ENCODE measurements at places on chromosomes 13 and 19.

DNA sequence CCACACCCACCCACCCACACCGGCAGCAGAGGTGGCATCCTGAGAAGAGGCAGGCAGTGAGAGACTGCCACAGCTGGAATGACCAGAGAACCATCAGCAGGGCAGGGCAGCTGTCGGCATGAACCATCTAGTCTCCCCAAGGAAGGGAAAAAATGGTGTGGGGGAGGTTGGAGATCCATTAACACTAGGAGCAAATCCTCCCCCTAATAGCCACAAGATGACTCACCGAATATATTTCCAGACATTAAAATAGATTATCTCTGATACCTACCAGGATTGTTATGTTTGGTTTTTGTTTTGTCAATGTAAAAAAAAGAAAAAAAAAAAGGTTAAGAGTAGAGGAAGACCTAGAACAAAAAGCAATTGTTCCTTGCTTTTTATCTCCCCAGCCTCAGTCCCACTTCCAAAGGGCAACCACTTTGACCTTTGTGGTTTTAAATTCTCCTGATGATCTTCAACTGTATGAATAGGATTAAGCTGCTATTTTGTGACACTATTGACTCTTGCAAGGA is 34.2 kb downstream of the THSD1 start:
- no peak for DNase-seq

DNA sequence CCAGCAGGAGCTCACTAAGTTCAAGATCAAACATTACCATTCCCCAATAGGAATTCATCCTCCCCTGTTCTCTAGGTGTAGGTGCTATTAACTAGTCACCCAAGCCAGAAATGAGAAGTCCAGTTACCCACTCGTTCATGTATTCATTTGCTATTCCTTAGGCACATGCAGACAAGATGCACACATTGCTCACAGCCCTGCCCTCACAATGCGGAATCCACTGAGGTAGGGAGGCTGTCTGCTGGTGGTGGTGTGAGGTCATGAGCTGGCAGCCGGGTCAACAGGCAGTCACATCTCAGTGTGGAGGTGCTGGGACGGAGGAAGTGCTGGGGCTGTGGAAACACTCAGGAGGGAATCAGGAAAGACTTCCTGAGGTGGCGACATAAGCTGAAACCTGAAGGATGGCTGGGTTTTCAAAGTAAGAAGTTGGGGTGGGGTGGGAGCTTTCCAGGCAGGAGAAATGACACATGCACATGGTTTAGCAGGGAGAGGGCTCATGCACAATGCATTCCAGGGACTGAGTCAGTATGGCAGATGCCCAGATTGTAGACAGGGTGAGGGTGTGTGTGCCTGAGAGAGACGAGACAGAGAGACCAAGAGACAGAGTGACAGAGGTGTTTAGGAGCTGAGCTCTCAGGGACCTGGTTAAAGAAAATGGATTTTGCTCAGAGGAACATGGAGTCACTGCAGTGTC is 117.6 kb downstream of the USP12 start:
- DNase-seq: no peak

DNA sequence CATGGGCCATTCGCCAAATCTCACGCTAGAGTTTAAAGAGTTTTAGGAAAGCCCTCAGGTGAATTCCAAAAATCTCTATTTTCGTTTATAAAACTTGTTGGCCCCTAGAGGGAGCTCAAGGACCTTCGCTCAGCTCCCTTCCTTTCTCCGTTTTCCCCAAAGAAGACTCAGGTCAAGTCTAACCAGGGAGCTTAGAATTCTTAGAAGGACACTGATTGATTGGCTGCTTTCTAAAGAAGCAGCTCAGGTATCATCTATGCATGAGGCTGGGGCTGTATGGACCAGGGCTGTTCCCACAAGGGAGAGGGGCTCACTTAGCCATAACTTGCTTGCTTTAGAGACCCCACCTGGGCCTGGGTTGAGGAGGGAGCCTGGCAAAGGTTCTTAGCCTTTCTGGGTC is 20.5 kb downstream of the DZIP1 start:
- no peak for DNase-seq

DNA sequence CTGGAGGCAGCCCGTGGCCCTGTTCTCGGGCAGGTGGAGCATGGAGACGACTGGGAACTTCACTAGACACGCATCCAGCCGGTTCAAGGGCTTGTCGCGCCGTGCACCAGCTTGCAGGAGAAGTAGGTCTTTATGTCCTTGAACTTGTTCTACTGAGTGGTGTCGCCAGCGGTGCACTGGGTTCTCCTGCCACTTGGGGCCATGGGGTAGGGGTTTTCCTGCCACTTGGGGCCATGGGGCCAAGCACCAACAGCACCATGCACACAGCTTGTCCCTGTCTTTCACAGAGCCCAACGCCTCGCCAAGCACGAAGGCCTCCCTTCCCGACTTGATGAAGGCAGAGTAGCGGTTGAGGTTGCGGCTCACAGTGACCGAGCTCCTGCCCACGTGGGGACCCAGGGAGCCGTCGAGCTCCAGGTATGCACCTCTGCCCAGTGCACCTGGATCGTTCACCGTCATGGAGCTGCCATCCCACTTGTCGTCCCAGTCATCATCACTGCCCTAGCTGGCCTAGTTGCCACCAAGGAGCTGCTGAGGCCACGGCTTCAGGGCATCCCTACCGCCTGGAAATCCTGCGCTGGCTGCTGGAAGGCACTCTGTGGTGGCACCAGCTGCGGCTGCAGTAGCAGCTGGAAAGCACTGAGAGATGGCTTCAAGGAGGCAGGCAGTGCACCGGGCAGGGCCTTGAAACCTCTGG is 40.5 kb upstream of the TPM4 start:
- no peak for DNase-seq

DNA sequence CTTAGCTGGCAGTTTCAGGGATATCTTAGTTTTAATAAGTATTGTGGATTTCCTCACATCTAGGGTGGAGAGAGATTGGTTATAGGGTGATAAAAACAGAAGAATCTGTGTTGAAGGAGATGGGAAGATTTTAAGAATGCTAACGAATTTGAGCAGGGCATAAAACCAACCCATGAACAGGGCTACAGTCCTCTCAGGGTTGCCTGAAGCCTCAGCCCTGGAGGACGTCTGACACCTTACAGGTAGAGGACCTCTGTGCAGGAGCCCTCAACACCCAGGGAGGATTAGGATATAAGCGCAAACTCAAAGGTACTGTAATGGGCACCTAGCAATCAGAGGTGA is 461 bp upstream of the WASF3 start:
- no peak for DNase-seq

DNA sequence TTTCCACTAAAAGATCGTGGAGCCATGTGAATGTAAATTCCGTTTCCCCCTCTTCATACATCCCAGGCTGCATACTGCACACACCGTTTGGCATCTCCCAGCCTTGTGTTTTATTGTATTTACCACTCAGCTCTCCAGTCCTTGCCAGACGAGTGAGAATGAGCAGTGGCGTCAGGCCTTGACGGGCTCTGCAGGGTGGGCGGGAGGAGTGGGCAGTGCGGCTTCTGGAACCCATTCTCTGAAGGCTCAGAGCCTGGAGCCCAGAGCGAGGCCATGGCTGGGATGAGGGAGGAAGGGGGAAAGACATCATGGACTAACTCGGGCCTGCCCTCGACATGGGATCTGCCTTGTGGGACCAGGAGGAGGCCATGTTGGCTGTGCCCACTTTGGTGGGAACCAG is 25.1 kb downstream of the BICRA start:
- DNase-seq: no peak

DNA sequence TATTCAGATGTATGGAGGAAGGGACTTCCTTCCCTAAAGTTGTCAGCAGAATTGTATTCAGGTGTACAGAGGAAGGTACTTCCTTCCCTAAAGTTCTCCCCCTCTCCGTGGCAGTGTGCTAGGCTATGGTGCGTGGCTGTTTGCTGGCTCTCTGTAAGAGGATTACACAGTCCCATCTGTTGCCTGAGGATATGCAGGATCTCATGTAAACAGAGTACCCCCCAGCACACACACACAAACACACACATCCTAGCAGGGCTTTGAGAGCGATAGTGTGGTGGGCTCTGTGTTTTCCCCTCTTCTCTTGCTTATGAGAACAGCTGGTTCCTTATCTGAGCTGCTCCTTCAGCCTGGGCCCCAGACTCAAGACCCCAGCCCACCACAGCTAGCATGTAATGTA is 10.3 kb downstream of the NEK5 start:
- DNase-seq: no peak

DNA sequence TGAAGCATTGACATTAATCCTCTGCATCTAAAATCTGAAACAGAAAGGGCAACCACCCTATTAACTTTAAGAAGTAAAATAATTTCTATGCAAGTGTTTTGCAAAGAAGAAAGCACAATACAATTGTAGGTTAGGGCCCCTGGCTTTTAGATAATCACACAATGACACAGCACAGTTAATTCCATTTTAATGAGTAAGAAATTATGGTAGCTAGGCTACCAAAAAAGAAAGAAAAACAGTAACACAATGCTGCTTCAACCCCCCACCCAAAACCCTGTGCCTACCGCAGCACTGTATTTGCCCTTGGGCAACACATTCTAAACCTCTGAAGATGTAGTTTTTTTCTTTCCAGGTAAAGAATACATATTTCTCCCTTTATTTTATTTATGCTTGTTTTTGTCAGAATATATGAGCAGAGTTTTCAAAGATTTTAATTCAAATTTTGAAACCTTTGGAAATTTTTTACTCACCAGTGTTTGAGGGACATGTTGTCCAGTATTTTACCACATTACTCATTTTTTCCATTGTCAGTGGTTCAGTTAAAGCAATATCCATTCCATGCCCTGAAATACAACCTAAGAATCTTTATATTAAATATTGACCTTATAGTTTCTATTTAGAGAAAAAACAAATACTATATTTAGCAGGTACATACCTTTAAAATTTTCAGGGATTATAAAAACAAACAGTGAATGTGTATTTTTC is 21.1 kb downstream of the SOHLH2 start:
- DNase-seq: no peak

- DNase-seq: no peak
Measured at GRCh38 chr19:53947624-53948023, 15.1 kb upstream of the CACNG8 start.

DNA sequence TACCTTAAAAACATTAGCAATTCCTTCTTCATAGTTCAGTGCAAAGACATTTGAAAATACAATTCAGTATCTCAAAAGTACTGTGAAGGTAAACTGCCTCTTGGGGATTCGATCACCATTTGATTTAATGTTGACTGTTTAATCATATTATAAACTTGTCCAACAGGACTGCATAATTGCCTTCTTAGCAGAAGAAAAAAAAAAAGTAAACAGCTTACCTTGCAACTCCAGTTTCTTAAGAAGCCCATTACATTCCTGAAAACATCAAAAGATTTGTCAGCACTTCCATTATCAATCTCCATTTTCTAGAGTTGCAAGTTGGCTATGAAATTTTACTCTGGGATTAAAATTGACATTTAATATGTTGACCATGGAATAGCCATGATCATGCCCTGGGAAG is 1154.6 kb downstream of the OLFM4 start:
- DNase-seq: no peak

DNA sequence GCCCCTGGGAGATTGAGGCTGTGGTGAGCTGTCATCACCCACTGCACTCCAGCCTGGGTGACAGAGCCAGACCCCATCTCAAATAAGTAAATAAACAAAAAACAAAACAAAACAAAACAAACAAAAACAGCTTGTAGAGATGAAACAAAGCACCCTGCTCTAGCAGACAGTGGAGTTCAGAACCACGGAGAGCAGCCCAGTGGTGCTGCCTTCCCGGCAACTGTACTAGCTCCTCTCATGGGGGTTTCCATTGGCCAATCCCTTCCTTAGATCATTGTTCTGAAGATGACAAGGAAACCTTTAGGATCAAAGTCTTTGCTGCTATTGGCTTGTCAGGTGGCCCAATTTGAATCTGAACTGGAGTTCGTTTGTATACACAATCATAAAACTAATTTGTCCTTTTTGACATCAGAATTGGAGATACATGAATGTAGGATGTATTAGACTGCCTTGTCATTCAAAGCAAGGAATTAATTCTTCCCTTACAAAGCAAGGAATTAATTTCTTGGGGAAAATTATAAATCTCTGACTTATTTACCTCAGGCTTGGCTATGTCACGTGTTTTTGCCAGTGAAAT is 19.7 kb upstream of the SYCN start:
- DNase-seq: no peak

DNA sequence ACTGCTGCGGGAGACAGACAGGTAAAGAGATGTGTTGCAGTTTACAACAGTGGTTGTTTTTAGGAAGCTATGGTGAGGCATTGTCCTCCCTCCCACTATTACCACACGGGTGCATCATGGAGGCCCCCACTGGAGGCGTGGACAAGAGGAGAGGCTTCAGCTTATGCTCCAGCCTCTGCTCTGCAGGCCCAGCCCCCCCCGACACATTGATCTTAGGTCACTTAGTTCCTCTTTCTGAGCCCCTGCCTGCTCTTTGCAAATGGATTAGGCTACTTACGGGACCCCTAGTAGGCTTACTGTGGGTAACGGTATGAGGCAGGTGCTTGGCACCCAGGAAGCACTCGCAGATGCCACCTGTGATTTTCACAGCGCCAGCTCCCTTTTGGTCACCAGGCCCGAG is 123.9 kb downstream of the SLC7A1 start:
- DNase-seq: no peak

DNA sequence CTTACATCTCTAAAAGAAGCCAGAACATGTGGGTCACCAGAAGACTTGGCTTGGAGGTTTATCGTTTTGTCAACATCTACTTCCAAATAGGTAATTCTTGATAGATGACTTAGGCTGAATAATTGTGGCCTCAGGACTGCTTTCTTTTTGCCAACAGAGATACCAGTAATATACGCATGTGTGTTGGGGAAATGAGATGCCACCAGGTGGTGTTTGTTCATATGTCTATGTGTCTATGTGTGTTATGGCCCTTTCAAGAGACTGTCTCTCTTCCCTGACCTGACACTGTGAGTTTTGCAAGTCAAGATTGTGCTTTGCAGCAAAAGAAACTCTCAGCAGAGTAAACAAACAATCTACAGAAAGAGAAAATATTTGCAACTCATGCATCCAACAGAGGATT is 31.6 kb upstream of the METTL21C start:
- no peak for DNase-seq
